ENCODE measurements at places on chromosomes 3 and 15. TPM values are rescaled to one million over a fixed set of nuclear protein-coding genes. Genes with fewer than 3 reads are reported as not detected.

GRCh38 chr3:159741281-159741680 lies 247.4 kb upstream of the IL12A start:
- no peaks in the 10 kb centered on the region for H3K27me3 ChIP-seq
- H3K4me1 ChIP-seq, result no peaks in the 10 kb centered on the region
- no peak overlapping the region for H3K4me3 ChIP-seq
- DNase-seq, result no peak

DNA sequence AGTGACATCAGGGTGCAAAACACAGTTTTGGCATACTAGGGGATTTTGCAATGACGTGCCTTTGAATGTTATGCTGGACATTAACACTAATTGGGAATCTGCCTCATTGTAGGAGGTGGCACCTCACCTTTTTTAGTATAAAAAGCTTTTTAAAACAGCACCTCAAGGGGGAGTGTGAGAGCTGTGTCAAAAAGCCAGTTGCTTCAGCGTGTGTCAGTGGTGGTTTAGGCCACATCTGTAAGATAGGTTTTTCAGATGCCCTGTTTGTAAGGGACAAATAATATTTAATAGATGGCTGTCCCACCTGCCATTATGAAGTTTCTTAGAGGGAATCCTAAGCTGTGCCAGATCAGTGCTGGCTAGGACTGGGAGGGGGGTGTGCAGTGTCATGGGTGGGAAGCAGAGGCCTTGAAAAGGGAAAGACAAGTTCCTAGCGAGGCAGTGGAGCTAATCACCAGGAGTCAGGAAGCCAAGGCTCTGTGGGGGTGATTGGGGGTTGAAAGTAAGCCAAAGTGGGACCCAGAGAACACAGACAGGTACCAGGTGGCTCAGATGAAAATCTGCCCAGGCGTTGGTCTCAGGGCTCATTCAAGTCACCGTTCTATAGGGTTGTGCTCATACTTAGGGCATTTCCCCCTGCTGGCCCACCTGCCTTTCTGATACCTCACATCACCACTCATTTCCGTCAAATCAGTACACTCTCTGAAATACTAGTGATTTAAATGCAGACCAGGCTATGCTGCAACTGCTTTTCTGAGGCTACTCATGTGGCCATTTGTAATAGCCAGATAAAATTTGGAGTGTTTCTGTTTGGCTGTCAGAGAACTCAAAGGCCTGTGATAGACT lies 120.5 kb downstream of the BBX start:
- no peaks in the 10 kb centered on the region for H3K4me1 ChIP-seq
- no peaks in the 10 kb centered on the region for H3K27me3 ChIP-seq
- H3K36me3 ChIP-seq, result no peaks in the 10 kb centered on the region
- no peak for DNase-seq

DNA sequence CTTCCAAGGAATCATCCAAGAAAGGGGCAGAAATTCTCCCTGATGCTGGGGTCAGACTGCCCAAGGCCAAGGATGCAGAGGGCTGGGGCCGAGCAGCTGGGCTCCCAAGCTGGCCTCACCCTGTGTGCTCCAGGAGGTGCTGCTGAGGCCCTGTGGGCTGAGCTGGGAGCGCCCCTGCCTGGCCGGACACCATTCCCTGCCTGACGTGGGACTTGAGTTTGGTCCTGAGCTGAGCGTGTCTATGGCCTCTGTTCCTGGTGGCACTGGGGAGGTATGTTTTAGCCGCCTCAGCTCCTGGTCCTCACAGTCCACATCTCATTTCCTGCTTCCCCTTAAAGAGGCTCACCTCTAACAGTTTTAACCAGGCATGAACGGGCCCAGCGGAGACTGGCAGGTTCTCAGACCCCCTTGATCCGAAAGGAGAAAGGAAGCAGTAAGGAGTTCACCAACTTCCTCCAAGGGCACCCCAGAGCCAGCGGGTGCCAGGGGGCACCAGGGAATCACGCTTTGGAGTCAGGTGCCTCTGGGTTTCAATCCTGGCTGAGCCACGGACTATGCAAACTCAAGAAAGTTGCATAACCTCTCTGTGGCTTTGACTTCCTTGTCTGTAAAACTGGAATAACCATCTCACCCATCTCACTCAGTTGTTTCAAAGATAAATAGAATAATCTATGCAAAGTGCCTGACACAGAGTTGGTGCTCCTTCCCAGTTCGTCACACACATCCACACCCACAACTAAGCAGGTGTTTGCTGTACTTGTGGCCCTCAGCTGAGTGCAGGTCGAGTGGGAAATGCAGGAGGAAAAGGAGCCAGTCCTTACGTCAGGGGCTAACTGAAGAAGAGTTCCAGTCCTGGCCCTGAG lies 48.6 kb downstream of the SLC12A8 start:
- no peak overlapping the region for H3K4me3 ChIP-seq
- H3K27ac ChIP-seq, result no peak overlapping the region
- H3K4me1 ChIP-seq, result peaks cover 2% of the 10 kb centered on the region
- H3K27me3 ChIP-seq, result no peaks in the 10 kb centered on the region
- peak; percentile 43 for DNase-seq
- no peaks in the 10 kb centered on the region for H3K36me3 ChIP-seq

DNA sequence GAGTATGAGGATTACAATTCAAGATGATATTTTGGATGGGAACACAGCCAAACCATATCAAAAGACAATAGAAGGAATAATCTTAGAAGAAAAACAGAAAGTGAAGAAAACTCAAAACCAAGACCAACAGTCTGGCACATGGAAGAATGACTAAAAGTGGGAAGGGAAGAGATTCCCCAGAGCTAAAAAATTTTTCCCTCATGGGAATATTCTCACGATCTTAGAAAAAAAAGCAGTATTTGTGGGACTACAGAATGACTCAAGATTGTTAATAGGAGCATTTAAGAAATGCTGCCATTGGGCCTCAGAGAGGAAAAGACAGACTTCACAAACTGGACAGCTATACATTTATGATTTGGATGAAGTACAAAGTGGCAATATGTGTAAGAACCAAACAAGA lies 18.3 kb downstream of the OSTN start:
- H3K27me3 ChIP-seq, result no peaks in the 10 kb centered on the region
- no peaks in the 10 kb centered on the region for H3K36me3 ChIP-seq
- no peak overlapping the region for H3K27ac ChIP-seq
- H3K4me3 ChIP-seq, result no peak overlapping the region

DNA sequence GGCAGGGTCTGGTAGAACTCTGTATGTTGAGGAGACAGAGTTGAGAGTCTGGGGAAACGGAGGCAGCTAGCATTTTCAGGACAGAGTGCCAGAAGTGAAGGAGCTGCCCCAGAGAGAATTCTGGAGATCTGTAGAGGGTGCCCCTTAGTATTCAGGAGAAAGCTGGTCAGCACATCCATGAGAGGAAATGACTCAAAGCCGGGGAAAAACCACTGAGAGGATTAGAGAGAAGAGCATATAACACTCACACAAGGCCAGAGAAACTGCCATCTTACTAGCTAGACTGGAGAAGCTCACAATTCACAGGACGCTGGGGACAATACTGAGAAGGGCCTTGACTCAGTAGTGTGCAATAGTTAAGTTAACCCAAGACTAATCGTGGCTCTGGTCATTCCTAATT lies 75.7 kb upstream of the DPPA4 start:
- no peaks in the 10 kb centered on the region for H3K4me1 ChIP-seq
- no peaks in the 10 kb centered on the region for H3K36me3 ChIP-seq
- no peaks in the 10 kb centered on the region for H3K27me3 ChIP-seq
- H3K4me3 ChIP-seq, result no peak overlapping the region

- H3K4me3 ChIP-seq, result no peak overlapping the region
- no peaks in the 10 kb centered on the region for H3K27me3 ChIP-seq
- H3K4me1 ChIP-seq, result no peaks in the 10 kb centered on the region
- H3K36me3 ChIP-seq, result no peaks in the 10 kb centered on the region
- peak; percentile 88 for DNase-seq
Measured at GRCh38 chr3:194091141-194091540, 44.8 kb upstream of the HES1 start.

DNA sequence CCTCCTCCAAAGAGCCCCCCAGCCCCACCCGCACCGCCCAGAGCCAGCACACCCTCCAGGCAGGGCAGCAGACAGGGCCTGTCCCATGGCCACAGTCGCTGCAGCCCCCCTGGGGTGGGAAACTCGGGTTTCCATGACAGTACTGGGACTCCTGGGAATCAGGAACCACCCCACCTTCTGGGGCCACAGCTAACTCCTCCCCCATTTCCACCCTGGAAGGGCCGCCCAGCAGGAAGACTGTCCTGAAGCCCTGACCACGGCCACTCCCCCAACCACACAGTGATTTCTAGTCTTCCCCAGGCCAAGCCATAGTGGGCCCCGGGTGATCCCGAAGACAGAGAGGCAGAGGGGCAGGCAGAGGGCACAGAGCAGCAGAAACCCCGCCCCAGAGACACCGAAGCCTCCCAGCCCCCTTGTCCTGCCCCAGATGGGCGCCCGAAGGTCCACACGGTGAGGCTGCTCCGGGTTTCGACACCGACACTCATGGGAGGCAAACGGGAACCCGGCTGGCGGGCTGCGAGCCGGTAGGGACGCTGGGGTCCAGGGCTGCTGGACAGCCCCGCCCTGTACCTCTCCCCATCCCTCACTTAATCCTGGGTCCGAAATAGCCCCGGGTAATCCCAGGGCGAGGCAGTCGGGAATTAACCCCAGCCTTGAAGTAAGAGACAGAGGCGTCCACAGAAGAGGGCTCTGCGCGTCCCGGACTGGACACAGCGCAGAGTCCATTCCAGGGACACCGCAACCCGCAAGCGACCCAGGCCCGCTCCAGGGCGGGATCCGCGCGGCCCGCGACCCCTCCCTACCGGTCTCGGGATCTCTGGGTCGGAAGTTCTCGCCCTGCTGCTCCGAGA lies 138.4 kb downstream of the NUP210 start:
- H3K4me1 ChIP-seq, result no peaks in the 10 kb centered on the region
- H3K36me3 ChIP-seq, result no peaks in the 10 kb centered on the region
- H3K4me3 ChIP-seq, result no peak overlapping the region
- H3K27me3 ChIP-seq, result peaks cover 26% of the 10 kb centered on the region
- no peak for DNase-seq
- no peak overlapping the region for H3K27ac ChIP-seq

DNA sequence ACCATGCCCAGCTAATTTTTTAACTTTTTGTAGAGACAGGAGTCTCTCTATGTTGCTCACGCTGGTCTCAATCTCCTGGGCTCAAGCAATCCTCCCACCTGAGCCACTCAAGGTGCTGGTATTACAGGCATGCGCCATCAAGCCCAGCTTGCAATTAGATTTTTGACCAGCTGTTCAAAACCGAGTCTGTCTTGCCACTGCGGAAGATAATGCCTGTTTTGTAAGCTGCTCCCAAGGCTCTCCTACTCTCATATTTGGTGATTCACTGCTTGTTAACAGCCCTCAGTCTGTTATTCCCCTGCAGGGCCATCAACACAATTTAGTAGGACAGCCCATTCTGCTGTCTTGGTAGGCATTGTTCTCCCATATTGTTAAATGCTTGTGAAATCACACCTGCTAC lies 17.8 kb upstream of the MCCC1 start:
- H3K4me3 ChIP-seq, result no peak overlapping the region
- no peaks in the 10 kb centered on the region for H3K4me1 ChIP-seq
- peaks cover 23% of the 10 kb centered on the region for H3K27me3 ChIP-seq
- H3K27ac ChIP-seq, result no peak overlapping the region
- H3K36me3 ChIP-seq, result no peaks in the 10 kb centered on the region
- DNase-seq, result no peak

- peak overlapping the region; percentile 75 for H3K27ac ChIP-seq
- peak overlapping the region; percentile 61 for H3K4me3 ChIP-seq
- no peaks in the 10 kb centered on the region for H3K27me3 ChIP-seq
- H3K36me3 ChIP-seq, result peaks cover 8% of the 10 kb centered on the region
Measured at GRCh38 chr15:65132878-65133547, 595 bp downstream of the PDCD7 start.

GRCh38 chr3:110027446-110028080 lies 690.2 kb upstream of the DPPA4 start:
- peak; percentile 74 for DNase-seq
- H3K36me3 ChIP-seq, result no peaks in the 10 kb centered on the region
- no peak overlapping the region for H3K4me3 ChIP-seq
- H3K27me3 ChIP-seq, result no peaks in the 10 kb centered on the region
- H3K27ac ChIP-seq, result no peak overlapping the region

GRCh38 chr3:8777201-8777977 lies 8.0 kb upstream of the OXTR start:
- no peak overlapping the region for H3K27ac ChIP-seq
- no peaks in the 10 kb centered on the region for H3K36me3 ChIP-seq
- peaks cover 3% of the 10 kb centered on the region for H3K27me3 ChIP-seq
- H3K4me1 ChIP-seq, result no peaks in the 10 kb centered on the region
- DNase-seq, result peak; percentile 72

Gene OSBPL10
- 7.1 TPM for total RNA-seq

Gene BCL2A1
- total RNA-seq, result 5.9 TPM

Gene GRM7
- not detected for total RNA-seq

Gene CPNE9
- total RNA-seq, result not detected

Gene MST1R
- total RNA-seq, result 1.5 TPM
